ENCODE measurements at places on chromosomes 6 and 20.
A peak's percentile ranks its signal among the peaks of the same experiment; 100 is the strongest.

DNA sequence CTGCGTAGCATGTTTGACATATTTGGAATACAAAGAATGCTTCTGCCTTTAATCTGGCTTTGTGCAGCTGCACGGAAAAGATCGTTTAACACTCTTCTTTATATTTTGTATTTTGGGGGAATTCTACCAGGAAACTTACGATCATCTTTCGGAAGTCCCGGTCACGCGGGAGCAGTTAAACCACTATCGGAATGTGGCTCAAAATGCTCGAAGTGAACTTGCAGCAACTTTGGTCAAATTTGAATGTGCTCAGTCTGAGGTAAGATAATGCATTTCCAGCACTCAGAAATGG lies 42.3 kb downstream of the CCDC170 start:
- peak; percentile 10 for DNase-seq

- peak; percentile 58 for DNase-seq
Measured at GRCh38 chr6:157867155-157867559, 44.1 kb downstream of the SNX9 start.

- DNase-seq = peak; percentile 76
Measured at GRCh38 chr20:10314198-10314597, 95.6 kb downstream of the SNAP25 start.

GRCh38 chr6:25181350-25181724 lies 97.8 kb upstream of the CARMIL1 start:
- no peak for DNase-seq

DNA sequence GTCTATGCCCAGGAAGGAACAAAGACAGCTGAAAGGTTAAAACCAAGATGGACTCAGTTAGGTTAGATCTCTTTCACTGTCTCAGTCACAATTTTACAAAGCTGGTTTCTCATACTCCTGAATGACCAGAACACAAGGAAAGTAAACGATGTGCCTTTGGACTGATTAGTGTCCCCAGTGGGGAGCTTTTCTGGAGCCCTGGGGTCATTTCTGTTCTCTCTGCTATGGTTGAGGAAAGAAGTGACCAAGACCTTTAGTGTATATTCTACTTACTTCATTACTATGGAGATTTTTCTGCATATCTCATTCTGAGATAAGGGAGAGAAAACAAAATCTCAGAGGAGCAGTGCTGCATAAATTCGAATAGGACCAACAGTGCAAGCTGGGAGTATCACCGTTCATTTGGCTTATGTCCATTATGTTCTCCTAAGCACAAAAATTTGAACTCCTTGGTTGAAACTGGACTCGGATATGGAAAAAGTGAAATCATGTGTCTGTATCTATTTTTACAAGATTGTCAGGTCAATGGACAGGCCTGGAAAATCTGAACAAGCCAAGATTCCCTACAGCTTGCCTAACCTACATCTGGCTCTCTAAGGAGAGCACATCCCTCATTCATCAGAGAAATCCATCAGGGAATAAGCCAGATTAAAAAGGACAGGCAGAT lies 34.4 kb upstream of the ENPP1 start:
- DNase-seq = no peak

DNA sequence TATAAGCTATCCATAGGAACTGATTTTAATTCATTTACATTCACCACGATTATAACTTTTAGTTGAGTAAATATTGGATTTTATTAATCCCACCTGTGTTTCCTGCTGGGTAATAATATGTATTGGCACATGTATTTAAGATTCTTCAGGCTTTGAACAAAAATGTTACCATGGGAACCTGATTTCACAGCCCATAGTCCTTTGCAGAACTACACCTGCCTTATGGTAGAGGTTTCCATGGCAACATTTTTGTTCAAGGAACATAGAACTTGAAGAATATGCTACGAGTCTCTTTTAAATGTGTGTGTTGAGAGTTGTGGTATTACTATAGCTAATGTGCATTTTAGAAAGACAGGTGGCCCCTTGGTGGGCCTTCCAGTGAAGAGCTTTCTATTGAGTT lies 317.4 kb downstream of the SAMD5 start:
- DNase-seq = no peak

DNA sequence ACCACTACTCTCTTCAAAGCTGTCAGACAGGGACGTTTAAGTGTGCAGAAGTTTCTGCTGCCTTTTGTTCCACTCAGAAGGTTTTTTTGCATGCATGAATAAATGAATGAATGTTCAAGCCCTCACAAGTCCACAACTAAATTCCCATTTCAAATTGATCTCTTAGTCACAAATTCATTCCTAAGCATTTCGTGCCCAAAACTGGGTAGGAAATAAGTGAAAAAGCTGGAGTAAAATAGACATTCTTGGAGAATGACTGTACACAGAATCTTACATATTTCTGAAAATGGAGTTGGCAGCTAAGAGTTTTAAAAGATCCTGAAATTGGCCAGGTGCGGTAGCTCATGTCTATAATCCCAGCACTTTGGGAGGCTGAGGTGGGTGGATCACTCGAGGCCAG lies 117.6 kb downstream of the PERP start:
- DNase-seq = peak; percentile 11

DNA sequence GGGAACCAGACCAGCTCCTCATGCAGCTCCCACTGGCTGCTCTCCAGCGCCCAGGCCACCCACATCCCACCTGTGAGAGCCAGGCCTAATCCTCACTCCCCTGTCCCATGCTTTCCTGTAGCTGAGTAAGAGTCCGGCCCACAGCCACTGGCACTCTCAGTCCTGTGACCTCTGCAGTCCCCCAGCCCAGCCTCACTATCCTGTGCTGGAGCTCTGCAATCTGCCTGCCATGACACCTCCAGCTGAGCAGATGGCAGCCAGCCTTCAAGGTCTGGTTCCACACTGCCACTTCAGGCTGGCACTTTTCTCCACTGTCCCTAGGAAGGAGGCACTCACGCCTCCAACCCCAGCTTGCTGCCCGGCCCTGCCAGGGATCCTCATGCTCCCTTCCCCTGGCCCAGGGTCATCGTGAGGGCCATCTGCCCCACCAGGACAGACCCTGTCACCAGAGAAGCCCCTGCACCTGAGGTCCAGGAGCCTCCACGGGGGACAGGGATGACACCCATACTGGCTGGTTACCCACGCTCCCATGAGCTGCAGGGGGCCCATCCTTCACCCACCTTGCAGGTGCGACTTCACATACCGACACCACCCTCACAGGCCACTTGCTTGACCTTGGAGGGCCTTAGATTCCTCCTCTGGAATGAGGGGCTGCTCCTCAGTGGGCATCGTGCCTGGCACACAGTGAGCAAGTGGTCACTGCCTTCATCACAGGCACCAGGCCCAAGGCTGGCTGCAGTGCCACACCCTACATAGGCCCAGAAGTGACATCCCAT lies 100.1 kb downstream of the ASXL1 start:
- no peak for DNase-seq

GRCh38 chr6:127118298-127119101 lies at the start of gene RSPO3:
Gene RSPO3, plus strand, starts transcription at chr6:127118671. Its CDS starts 522 bp downstream, at chr6:127119193.
- DNase-seq = peak; percentile 30

- peak; percentile 52 for DNase-seq
Measured at GRCh38 chr20:51385646-51386530, 156.6 kb downstream of the NFATC2 start.

DNA sequence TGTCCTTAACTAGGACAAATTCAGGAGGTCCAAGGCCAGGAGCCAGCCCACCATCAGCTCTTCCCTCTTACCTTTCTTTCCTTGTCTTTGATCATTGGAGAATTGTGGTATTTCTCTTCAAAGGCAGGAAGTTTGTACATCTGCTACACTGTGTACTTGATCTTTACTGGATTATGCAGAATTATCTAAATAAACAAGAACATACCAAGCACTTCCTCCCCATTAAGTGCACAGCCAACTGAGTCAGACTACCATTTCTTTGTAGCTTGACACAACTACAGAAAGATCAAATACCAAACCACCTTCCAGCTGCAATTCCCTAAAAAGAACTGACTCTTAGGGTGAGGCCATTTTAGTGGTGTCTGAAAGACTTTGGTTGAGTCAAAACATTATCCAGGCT lies 195.1 kb downstream of the HDGFL1 start:
- no peak for DNase-seq

GRCh38 chr6:134041093-134041492 lies 11.3 kb downstream of the SLC2A12 start:
- peak; percentile 37 for DNase-seq

DNA sequence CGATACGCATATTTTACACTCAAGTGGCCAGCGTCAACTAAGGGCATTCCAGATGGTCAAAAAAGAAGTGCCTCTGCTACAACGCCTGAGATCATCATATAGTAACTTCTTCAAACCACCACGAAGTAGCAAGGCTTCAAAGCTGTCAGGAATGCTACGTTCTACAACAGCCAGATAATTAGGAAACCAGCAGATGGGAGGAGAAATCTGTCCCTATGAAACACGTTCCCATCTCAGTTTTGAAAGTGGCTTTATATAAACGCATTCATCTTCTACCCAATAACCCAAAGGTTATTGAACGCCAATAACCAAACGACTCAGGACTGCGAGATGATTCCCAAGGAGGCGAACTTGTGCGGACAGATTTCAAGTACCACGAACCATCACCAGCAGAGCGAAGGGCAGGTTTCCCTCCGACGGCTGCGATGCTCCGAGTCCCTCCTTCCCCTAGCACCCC lies 1.2 kb downstream of the ABHD12 start:
- peak; percentile 46 for DNase-seq

GRCh38 chr20:49185071-49185761 lies 2.9 kb downstream of the STAU1 start:
- DNase-seq = no peak

DNA sequence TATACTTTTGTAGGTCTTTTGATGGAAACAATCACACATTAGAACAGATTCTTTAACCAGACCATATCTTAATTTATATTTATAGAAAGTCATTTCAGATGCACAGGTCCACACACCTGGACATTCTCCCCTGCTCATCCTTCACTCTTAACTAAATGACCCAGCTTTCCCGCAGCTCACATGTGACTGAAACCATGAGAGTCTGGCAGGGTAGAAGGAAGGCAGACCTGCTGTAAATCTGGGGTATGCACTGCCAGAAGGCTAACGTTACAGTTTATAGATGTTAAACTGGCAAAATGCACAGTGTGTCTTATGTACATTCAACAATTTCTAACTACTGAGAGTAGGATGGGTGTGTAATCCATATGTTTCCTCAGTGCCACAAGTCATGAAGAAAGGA lies 359.5 kb upstream of the SPTLC3 start:
- DNase-seq = no peak

- no peak for DNase-seq
Measured at GRCh38 chr6:101845172-101845571, 451.7 kb downstream of the GRIK2 start.

GRCh38 chr6:74577619-74578018 lies 628.2 kb downstream of the COL12A1 start:
- DNase-seq = no peak

- no peak for DNase-seq
Measured at GRCh38 chr6:55469951-55470366, 109.0 kb downstream of the HMGCLL1 start.

- DNase-seq = peak; percentile 36
Measured at GRCh38 chr6:17851001-17851719, 136.3 kb downstream of the KIF13A start.

DNA sequence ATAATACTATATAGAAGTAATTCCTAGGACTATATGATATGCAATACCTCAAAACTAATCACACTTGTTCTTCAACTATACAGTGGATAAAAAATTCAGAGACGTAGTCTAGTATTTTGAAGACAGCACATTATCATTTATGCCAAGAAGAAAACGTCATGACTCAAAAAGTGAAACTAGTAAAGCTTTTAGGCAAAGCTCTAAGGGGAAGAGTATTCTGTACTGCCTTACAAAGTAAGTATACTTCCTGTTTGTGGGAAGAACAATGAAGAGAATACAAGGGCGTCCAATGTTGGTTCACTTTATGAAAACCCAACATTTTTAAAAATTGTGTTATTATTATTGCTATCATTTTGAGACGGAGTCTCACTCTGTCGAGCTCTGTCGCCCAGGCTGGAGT lies 27.9 kb downstream of the LOC128125822 start:
- DNase-seq = no peak

DNA sequence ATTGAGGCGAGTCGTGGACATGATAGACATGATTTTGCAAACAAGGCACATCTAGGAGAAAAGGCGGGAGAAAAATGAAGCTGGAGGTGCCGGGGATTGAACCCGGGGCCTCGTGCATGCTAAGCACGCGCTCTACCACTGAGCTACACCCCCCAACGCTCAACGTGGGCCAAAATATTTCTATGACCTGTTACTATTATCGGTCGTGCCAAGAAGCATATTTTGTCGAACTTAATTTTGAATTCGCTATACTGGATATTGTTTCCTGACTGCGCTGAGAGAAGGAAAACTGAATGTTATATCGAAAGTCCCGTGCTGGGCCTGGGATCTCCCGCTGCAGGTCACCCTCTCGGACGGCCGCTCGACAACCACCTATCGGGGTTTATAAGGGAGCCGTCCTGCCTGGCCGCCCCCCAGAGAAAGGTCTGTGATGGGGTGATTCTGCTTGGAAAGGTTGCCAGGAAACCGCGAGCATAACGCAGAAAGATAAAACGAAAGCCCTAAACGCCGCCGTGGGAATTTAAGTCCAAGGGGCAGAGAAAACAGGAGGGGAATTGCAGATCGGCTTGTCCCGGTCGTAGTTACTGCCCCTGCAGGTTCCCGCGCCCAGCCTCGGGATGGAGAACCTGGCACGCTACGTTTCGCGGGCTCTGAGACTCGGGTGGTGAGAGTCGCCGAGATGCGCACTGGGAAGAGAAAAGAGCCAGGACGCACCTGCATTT lies 60.0 kb downstream of the TRIM27 start:
- peak; percentile 81 for DNase-seq

DNA sequence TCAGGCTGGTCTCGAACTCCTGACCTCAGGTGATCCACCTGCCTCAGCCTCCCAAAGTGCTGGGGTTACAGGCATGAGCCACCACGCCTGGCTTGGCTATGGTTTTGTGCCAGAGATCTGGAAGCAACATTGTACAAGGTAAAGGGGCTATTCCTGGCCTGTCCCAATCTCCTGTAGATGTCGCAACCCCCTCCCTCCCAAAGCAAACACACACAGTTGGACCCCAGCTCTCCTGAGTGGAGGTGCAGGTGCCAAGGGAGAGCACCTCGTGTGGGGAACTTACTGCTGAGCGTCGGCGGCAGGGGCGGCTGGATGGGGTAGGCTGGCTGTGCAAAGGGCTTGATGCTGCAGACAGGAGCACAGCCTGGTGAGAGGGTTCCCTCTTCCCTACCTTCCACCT lies 8.8 kb downstream of the RPL10A start:
- no peak for DNase-seq

- DNase-seq = no peak
Measured at GRCh38 chr20:2891343-2891742, 18.1 kb downstream of the PTPRA start.
